Daoy (cell line): ENCODE measurements at places on chromosomes 16 and 17. TPM values are rescaled to one million over a fixed set of nuclear protein-coding genes. Genes with fewer than 3 reads are reported as not detected.
A peak's percentile ranks its signal among the peaks of the same experiment; 100 is the strongest.

DNA sequence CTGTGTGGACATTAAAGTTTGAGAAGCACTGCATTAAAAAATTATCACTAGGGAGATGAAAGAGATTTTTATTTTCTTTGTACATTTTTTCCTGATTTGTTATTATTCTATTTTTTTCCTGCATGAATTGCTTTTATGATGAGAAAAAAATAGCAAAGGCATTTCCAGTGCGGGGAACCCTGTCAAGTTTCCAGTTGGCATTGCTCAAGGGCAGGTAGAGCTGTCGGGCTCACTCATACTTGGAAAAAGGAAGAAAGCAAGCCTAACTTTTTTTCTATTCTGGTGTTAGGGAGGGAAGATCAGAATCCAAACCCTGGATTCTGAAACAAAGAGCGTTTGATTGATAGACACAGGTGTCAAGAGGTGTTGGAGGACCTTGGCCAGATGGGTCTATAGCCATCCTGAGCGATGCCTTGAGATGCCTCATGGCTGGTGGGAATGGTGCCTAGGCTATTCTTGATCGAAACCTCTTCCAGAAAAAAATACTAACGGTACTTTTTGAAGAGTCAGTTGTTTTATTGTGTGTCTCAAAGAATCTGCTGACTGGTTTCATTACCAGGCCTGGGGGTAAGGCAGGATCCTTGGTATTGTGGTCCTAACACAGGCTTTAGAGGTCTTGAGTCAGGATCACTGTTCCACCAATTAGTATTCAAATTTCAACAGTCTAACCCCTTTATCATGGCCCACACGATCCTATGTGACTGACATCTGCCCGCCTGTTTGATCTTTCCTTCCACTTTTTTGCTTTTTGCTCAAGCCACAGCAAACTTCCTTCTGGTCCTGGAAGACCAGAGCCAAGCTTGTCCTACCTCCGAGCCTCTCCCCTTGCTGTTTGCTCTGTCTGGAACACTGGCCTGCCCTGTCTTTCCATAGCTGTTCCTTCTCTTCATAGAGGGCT is 20.1 kb downstream of the SNX29 start:
- no peak for DNase-seq

DNA sequence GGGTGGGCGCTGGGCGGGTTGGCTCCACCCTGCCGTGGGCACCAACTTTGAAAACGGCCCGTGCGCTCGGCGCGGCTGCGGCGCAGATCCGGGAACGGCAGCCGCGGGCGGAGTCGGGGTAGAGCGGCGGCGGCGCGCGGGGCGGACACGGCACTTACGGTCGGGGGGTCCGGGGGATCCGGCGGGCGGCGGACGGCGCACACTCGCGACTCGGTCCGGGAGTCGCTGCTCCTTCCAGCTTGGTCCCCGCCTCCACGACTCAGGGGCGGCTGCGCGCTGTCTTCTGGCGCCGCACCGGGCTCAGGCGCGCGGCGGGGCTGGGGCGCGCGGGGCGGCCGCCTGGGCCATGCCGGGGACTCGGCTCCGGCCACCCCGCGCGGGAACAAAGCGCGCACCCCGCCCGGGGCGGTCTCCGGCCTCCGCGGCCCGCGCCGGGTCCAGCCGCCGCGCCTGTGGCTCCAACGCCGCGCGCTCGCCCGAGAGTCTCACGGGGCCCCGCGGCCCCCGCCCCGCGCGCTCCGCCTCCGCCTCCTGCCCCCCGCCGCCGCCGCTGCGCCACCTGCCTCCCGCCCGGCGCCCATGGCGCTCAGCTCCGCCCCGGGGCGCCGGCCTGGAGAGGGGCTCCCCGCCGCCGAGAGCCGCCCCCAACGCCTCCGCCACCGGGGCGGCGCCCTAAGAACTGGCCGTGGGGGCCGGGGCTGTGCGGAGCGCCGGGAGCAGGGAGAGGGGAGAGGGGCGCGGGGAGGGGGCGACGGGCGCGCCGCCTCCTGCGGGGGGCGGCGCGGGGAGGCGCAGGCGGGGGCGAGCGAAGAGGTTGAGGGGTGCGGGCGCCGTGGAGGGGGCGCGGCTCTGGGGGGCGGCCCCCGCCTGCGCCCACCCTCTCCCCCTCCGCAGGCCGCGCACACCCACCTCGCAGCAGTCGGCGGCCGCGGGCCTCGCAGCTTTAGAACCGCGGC is 35.9 kb downstream of the CBFA2T3 start:
- no peak for DNase-seq

GRCh38 chr16:5837007-5837670 is 739.5 kb upstream of the EEF2KMT start:
- DNase-seq: no peak

- DNase-seq: no peak
These were observed 88.3 kb upstream of the CCL1 start for GRCh38 chr17:34451313-34451712.

- no peak for DNase-seq
These were observed 4.4 kb downstream of the CLEC19A start for GRCh38 chr16:19289811-19290485.

GRCh38 chr16:46974352-46974751 is 878 bp upstream of the DNAJA2 start:
- peak; percentile 13 for DNase-seq

DNA sequence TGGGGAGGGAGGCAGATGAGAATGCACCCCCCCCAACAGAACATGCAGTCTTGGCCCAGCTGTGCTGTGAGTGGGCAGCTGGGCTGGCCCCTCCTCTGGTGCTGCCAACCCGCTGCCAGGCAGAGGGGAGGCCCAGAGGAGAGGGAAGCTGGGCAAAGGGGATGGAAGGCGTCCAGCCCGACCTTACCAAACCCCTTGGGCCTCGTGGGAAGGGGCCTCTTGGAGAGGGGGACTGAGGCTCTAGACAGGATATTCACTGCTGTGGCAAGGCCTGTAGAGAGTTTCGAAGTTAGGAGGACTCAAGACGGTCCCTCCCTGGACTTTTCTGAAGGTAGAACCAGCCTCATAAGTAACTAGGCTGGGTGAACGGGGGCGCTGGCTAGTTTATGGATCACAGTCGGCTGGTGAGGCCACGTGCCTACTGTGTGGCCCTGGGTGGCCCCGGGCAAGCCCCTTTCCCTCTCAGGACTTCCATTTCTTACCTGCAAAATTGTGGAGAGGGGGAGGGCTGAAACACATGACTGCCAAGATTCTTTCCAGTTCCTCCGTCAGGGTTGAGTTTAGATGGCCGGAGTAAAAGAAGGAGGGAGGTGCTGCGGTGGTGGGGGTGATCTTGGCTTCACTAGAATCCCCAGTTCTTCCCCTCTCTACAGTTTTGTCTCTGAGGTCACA is 857 bp upstream of the STAT5A start:
- DNase-seq: peak; percentile 66

The LPO gene
- 0.06 TPM in 1 of 2 replicates, not detected in the other for total RNA-seq
